ENCODE measurements at places on chromosomes 4 and X.

DNA sequence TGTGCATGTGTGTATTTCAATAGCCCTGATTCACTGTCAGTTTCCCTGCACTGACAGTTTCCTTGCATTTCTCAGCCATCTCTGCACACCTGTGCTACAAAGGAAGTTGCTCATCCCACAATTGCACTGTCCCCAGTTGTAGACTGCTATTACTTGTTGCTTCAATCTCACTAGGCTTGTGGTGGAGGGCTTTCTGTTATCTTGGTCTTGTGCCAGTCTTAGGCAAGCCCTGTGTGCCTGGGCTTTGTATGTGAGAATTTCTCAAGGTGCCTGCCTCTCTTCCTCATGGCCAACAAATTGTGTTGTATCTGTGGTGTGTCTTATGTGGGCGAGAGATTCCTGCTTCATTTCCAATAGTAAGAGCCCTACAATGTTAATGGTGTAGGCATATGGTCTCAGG lies 467.4 kb downstream of the GRIA2 start:
- DNase-seq: no peak

GRCh38 chr4:156528216-156528615 lies 443.4 kb downstream of the PDGFC start:
- no peak for DNase-seq

GRCh38 chr4:48692897-48693296 lies 87.2 kb downstream of the FRYL start:
- DNase-seq: no peak

- DNase-seq: no peak
These were observed 14.4 kb downstream of the BCOR start for GRCh38 chrX:40083120-40083978.

DNA sequence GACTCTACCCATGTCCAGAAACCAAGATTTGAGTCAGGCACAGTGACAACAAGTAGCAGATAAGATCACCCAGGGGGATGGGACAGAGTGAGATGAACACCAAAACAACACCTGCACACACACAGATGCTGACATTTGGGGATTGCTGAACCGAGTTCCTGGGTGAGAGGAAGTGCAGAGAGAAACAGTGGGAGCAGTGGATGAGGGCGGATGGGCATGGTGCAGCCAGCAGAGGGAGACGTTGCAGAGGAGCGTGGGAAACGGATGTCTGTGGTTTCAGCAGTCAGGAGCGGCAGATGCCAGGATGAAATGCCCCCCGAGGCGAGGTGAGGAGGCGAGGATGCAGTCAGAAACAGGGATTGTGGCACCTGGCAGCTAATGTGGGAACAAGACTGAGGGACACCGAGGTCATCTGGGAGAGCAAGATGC lies 78.6 kb upstream of the STS start:
- no peak for DNase-seq

- DNase-seq: no peak
These were observed 11.0 kb downstream of the VEGFC start for GRCh38 chr4:176781739-176782100.

DNA sequence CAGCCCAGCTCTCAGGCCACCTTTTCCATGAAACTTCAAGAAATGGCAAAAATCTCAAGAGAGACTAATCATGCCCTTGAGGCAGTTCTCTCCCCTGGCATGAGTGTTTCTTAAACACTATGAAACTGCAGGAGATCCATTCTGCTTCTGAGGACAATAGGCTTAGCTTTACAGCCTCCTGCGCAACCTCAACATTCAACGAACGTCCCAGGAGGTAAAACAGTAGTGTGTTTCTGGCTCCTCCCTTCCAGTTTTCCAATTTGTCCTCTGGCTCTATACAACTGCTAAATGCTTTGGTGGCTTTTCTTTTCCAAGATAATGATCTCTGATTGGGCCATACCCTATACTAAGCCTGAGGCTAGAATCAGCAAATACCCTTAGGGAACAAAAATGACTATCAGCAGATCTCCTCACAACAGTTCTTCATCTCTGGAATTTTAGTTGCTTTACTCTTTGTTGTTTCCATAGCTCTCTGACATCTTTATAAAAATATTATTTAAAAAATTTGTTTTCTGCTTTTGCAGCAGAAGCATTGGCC lies 87.0 kb upstream of the FAT1 start:
- DNase-seq: no peak

DNA sequence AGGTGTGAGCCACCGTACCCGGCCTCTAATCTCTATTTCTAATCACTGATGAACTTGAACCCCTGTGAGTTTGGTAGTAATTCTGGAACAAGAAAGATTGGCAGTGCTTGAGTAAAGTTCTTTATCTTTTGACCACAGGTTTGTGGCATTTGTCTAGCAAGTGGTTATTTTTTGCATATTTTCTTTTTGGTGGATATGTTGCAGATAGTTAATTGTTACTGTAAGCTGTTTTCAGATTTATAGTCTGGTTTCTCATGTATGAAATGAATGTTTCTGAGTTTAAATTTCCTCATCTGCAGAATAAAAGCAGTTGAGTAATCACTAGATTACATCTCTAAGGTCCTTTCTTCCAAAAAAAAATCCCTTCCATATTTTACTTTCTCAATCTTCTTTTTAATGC lies 105.2 kb downstream of the GASK1B start:
- DNase-seq: no peak

DNA sequence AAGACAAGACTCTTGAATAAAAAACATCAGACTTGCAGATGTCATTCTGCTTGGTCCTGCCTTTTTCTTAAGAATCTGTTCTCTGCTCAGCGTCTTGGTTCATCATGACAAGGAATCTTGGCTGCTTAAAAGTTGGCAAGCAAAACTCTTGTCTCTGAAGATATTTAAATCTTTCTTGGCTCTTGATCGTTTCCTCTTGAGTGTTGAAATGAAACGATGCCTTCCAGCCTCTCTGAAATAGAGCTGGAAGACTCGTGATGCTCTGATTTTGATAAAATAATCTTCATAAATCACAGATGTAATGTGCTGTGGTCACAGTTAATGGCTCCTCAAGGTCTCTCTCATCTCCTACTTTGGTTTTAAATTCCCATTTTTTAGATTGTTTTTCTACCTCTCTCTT lies 39.9 kb upstream of the TMEM192 start:
- DNase-seq: no peak

DNA sequence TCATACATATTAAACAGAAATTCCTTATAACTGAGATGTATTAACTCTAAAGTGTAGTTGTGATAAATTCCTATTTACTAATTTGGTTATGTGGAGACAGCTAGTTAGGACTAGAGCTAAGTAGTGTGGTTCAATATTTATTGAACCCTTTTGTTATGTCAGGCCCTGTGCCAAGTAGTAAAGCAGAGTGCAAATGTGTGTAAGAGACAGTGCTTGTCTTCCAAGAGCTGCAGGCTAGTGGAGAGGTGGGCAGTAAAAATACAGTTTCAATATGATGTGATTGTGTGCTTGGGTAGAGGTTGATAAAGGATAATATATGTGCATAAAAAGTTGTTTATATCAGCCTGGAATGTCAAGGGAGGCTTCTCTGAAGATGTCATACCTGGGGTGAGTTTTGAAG lies 80.0 kb downstream of the TBC1D19 start:
- no peak for DNase-seq

DNA sequence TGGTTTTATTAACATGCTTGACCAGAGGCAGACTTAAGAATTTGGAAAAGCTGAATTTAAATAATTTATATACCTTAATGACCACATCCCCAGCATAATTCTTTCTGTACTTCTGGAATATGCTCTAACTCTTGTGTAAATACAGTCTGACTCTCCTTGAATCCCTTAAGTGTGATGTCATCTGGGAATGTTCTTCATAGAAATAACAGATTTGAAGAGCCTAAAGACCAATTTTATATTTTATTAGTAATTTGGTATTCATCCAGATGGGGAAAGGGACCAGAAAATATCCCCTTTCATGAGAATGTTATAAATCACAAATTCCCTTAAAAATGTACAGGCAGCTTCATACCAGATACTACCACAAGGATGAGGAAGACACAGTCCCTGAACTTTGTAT lies 58.3 kb downstream of the KCNIP4 start:
- DNase-seq: no peak

- DNase-seq: no peak
These were observed 17.7 kb downstream of the SPARCL1 start for GRCh38 chr4:87511500-87511899.
